Left ventricle myocardium inferior (tissue), 1 donor: ENCODE measurements at places on chromosomes 3 and 15.
A peak's percentile ranks its signal among the peaks of the same experiment; 100 is the strongest.

DNA sequence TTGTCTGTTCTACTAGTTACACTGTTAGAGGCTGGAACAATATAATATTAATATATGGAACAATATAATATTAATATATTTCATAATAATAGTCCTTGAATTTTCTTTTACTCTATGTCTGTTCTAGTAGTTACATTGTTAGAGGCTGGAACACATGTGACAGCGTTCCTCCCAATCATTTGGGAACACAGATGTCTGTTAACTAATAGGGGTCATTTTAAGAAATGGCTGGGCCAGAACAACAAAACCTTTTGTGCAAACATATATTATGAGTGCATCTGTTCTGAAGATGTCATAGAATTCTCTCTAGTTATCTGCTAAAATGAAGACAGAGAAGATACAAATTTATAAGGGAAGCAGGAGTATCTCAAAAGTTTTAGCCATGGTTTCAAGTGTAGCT is 114.0 kb upstream of the PDZRN3 start:
- DNase-seq, result no peak

GRCh38 chr3:163879172-163879571 is 1199.1 kb downstream of the SI start:
- DNase-seq, result no peak

DNA sequence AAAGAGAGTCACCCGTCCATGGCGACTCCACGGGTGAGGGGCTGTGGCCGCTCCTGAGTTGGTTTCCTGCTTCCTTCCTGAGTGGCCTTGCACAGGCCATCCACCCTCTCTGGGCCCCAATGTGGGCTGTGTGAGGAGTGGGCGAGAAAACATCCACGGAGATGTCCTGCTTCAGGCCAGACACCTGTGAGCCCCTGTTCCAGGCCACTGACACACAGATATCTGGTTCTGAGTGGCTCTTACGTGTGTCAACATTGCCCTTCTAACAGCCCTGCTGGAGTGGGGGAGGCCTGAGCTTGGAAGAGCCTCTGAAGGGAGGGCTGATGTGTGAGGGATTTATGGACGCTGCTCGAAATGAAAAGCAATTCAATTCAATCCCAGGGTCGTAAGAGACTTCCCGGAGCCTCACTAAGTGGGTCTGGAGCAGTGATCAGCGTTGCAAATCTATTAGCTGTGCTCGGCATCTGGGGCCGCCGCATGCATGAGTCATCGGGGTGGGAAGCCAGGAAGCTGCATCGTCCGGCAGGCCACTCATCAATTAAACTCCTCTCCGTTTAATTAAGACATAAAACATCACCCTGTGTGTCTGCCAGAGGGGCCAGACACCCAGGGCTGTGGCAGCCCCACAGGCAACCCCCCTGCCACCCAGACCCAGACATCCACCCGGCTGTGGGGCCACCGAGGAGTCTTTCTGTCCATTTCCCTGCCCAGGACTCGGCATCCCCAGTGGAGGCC is 20.0 kb upstream of the PRR23E start:
- no peak for DNase-seq

GRCh38 chr15:34018021-34018645 is 20.9 kb downstream of the AVEN start:
- no peak for DNase-seq

GRCh38 chr3:158160958-158161357 is 51.1 kb downstream of the RSRC1 start:
- DNase-seq, result no peak

DNA sequence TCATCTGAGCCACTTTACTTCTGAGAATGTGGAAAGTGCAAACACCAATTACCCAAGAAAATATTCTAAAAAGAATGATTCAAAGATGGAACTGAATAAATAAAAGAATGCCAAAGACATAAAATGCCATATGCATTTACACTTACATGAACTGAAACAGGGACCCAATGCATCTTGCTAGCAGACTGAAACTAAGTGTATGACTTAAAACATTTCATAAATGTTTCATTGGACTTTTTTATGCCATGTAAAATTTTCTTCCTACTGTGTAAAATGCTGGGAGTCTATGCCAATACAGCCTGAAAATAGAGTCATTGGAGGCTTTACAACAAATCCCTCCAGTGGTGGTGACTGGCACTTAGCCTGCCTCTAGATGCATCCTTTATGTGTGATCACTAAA is 735.1 kb upstream of the CCDC54 start:
- no peak for DNase-seq

- no peak for DNase-seq
Observed at GRCh38 chr15:100030586-100031229, 297.5 kb upstream of the LYSMD4 start.

DNA sequence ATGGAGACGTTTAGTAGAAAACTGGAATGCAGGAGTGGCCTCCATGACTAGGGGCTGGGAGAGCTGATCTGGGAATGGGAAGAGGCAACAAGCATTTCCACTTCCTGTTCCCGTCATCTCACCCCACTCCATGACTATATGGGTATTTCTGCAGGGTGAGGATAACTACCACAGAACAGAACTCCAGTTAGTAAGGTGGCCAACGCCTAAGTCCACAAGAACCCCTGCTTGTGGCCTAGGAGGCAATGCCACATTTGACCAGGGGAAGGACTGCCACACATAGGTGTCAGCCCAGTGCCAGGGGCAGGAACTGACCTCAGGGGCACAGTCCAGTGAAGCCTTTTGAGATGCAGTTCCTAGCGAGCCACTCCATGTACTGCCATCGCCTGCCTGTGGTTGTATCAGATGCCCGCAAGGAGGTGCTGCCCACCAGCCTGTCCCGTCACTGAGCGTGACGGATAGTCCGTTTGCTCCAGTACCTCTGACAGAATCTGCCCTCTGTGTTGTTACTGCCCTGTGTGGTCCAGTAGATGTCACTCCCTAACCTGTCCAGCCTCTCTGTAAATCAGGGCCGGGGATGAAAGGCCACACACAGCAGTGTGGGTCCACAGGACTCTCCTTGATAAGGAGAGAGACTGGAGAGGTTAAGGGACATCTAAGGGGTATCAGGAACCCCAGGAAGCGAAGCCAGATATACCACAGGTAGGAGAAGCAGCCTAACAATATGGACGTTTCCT is 3.5 kb upstream of the MTFMT start:
- DNase-seq, result peak; percentile 42

- no peak for DNase-seq
Observed at GRCh38 chr3:25410703-25411102, 17.4 kb upstream of the RARB start.

DNA sequence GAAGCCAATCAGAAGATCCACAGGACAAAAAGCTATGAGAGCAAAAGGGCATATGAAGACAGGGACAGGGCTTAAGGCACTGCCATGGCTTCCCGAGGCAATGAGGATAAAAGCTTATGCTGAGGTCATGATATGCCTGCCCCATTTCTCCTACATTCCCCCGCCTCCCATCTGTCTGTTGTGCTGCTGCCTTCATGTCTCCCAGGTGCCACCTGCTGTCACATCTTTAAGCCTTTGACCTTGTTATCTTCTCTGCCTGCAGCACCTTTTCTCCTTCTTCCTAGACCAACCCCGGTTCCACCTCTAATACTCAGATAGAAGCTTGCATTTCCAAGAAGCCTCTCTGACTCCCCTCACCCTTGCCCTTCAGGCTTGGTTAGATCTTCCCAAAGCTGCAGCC is 213.8 kb downstream of the ARRDC4 start:
- DNase-seq, result no peak

GRCh38 chr3:11131371-11131770 is 22.9 kb upstream of the HRH1 start:
- DNase-seq, result no peak

GRCh38 chr15:47742742-47743141 is 25.4 kb downstream of the SEMA6D start:
- no peak for DNase-seq

DNA sequence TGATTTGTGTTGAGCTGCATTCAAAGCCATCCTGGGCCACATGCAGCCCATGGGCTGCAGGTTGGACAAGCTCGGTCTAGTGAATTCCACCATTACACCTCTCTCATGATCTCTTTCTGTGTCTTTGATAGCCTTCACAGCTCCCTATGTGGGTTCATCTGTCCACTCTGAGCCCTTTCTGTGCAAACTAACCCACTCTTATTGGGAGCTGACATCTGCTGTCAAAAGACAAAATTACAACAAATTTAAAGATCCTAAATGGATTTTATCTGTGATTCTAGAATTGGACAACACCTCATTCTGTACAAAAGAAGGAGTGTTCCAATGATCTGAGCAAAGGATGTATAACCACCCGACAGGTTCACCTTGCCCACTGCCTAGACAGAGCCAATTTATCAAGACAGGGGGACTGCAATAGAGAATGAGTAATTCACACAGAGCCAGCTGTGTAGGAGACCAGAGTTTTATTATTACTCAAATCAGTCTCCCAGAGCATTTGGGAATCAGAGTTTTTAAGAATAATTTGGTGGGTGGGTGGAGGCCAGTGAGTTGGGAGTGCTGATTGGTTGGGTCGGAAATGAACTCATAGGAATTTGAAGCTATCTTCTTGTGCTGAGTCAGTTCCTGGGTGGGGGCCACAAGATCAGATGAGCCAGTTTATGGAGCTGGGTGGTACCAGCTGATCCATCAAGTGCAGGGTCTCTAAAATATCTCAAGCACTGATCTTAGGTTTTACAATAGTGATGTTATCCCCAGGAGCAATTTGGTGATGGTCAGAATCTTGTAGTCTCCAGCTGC is 2.6 kb upstream of the XYLB start:
- no peak for DNase-seq

DNA sequence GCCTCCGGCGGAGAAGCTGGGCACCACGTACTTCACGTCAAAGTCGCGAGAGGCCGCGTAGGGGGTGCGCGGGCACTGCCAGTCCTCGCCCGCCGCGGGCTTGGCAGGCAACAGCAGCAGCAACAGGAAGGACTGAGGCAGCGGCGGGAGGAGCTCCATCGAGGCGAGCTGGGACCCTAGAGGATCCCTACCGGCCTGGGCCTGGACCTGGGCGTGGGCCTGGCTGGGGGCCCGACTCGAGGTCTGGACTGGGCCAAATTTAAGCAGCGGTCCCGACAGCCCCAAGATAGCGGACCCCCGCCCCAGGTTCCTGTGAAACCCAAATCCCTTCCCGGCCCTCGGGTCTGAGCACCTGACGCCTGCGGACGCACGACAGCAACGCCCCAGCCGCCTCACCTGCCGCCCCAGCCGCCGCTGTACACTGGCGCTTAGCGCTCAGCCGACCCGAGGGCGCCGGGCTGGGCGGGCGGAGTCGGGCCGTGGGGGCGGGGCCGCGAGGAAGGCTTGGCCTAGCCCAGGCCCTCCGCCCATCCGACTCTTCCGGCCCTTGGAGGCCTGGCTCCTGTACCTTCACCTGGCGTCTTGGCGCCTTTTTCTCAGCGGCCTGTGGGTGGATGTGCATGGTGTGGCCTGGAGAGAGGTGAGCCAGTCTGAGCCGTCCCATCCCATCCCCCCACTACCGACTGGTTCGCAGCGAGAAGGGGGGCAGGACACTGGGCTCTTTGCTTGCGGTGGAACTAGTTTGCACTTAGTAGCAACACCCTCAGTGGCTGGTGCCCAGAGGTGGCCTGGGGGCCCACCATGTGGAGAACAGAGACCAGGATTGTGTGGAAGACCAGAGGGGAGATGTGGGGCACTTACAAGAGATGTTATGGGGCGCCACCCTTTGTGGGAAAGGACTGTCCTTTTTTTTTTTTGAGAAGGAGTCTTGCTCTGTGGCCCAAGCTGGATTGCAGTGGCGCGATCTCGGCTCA is at the start of gene MST1R:
Gene MST1R, minus strand, starts transcription at position 423 of the 974 bp plus-strand sequence. Its CDS starts 264 bp downstream, at position 159.
- peak; percentile 76 for DNase-seq

DNA sequence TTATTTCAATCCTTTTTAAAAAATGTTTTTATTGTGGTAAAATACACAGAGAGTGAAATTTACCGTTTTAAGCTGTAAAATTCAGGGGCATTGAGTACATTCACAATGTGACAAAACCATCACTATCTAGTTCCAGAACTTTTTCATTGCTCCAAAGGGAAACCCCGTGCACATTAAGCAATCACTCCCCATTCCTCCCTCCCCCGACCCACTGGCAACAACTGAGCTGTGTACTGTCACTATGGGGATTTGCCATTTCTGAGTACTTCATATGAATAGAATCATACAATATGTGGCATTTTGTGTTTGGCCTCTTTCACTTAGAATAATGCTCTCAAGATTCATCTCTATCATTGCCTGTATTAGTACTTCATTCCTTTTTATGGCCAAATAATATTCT is 45.5 kb upstream of the BOC start:
- no peak for DNase-seq

DNA sequence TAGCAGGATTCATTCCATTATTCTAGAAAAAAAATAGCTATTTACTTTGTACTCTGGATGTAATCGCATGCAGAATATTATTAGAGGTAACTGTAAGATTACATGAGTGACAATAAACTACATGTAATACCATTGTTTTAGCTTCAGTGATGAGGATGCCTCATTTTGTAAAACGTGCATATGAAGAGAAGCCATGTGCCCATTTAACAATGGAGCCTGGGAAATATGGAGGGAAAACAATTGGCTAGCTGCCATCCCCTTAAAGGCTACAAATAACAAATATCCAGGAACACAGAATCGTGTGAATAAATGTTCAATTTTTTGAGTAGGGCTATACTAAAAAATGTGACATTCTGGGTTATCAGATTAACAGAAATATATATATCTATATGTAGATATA is 151.1 kb downstream of the SAMMSON start:
- no peak for DNase-seq

- DNase-seq, result no peak
Observed at GRCh38 chr15:57218826-57219576, 157.3 kb upstream of the CGNL1 start.

DNA sequence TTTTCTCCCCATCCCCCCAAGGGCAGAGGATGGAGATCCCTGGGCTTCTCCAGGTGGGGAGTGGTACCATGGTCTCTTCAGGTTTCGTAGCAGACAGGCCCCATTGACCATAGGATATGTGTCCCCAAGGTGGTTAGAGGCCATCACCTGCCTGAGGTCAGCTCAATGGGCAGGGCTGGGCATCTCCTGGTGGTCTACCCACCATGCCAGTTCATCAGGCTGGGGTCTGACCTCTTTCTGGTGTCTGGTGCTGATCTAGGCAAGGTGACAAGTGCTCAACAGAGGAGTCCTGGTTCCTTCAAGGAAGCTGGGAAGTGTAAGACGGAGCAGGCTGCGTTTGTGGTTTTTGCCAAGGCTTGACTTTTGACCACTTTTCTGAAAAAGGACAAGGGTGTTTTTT is 71.4 kb downstream of the SMAD3 start:
- DNase-seq, result no peak

DNA sequence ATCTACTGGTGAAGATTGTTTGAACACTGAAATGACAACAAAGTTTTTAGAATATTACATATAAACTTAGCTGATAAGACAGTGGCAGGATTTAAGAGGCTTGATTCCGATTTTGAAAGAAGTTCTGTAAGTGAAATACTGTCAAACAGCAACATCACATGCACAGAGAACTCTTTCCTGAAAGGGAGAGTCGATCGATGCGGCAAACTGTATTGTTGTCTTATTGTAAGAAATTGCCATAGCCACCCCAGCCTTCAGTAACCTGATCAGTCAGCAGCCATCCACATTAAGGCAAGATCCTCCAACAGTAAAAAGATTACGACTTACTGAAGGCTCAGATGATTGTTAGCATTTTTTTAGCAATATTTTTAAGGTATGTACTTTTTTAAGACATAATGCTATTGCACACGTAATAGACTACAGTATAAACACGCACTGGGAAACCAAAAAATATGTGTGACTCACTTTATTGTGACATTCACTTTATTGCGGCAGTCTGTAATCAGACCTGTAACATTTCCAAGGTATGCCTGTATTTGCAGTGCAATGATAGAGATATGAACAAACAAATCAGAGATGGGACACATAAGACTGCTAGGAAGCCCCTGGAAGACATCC is 225.6 kb upstream of the UBE2E1 start:
- DNase-seq, result no peak

GRCh38 chr15:28271697-28272260 is 50.2 kb downstream of the HERC2 start:
- DNase-seq, result no peak
